ENCODE measurements at places on chromosomes 3 and 15. TPM values are rescaled to one million over a fixed set of nuclear protein-coding genes. Genes with fewer than 3 reads are reported as not detected.

DNA sequence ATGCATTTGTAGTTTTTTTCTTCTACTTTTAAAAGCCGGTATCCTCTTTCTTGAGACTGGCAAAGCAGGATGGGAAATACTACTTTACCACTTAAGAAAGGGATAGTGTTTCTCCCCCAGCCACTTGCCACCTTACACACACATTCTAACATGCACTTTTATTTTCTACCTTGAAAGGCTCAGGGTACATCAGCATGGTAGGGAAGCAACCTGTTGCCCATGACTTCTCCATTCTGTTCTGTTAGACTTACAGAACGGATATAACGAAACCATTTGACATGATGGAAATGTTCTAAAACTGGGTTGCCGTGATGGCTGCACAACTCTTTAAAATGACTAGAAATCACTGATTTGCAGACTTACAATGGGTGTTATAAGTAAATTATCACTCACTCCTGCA lies 405.5 kb downstream of the SHQ1 start:
- H3K4me3 ChIP-seq: no peak overlapping the region
- H3K27ac ChIP-seq: no peak overlapping the region
- H3K27me3 ChIP-seq: peaks cover 3% of the 10 kb centered on the region
- H3K36me3 ChIP-seq: no peaks in the 10 kb centered on the region
- DNase-seq: no peak

CLDN1 gene
- 3.0 TPM for total RNA-seq

IL16 gene
- 0.09 TPM for total RNA-seq

DNA sequence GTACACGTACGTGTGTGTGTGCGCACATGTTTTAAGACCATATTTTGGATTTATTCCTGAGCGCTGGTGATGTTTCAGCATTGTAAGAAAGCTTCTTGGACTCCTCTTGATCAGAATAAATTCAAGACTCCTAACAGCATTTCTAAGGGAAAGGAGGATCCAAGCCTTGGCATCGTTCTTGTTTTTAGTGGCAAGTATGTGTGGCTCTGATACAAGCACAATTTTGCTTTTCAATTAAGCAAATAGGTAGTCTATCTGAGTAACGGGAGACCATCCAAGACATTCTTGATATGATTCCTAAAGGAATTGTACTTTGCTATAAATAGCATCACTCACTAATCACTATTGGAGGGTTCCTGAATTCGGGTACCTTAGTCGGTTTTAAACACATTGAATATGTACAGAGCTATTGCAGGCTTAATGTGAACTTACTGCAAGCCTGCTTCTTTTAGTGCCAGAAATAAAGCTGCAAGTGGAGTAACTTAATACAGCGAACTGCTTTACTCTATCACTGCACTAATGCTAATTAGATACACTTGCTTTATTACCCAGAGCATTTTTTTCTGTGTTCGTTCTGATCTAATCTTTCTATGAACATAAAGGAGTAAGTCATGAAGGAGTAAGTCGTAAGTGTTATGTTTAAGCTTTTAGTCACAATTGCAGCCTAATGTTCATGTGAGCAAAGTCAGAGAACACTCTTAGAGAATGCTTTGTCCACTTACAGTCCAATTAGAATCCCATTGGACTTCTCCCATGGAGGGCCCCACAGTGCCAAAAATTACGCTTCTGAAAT lies 186.3 kb downstream of the MCTP2 start:
- no peaks in the 10 kb centered on the region for H3K36me3 ChIP-seq
- H3K4me1 ChIP-seq: no peaks in the 10 kb centered on the region
- H3K27ac ChIP-seq: no peak overlapping the region
- H3K27me3 ChIP-seq: no peaks in the 10 kb centered on the region
- no peak for DNase-seq

DNA sequence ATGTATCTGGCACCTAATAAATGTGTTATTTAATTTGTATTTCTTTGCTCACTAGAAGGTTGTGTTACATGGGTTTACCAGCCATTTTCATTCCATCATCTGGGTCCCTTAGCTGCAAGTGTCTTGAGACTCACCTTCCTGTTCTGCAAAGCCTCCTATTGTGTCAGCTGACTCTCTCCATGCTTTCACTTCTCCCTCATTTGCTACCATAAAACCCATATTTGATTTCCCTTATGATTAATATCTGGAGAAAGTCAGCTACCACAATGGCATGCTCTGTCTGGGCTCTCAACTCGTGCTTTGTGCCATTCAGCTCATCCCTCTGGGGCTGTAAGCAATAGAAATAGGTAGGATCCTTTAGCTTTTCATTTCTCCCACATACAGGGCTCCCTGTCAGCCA lies 79.5 kb upstream of the EIF1B start:
- H3K27me3 ChIP-seq: no peaks in the 10 kb centered on the region
- H3K27ac ChIP-seq: no peak overlapping the region
- no peaks in the 10 kb centered on the region for H3K36me3 ChIP-seq
- H3K4me3 ChIP-seq: no peak overlapping the region

Measured in H1 (cell line).